ENCODE measurements at places on chromosomes 2 and 18. TPM values are rescaled to one million over a fixed set of nuclear protein-coding genes. Genes with fewer than 3 reads are reported as not detected.

DNA sequence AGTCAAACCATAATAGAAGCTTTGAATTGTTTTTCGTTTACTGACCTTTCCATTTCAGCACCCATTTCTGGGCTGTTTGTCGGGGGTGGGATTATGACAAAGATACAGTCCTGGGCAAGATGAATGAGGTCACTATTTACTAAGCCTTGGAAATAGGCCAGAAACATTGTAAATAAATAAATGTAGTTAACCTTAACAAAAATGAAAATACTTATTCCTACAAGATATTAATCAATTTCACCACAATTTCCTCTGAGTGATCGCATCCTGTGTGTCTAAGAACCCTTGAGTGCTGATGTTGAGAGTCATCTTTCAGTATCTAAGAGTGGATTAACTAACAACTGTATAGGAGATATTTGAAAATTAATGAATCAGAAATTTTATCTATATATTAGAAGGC, 14.0 kb downstream of the ITGA4 start:
- DNase-seq: no peak

- no peak for DNase-seq
Observed at GRCh38 chr2:54384301-54385203, 71.6 kb upstream of the SPTBN1 start.

GRCh38 chr2:95276244-95276887, 2.1 kb downstream of the PROM2 start:
- DNase-seq: no peak

GRCh38 chr2:157725846-157726245, 97.2 kb upstream of the ACVR1C start:
- DNase-seq: no peak

The UGT1A4 gene
- not detected for polyA plus RNA-seq

DNA sequence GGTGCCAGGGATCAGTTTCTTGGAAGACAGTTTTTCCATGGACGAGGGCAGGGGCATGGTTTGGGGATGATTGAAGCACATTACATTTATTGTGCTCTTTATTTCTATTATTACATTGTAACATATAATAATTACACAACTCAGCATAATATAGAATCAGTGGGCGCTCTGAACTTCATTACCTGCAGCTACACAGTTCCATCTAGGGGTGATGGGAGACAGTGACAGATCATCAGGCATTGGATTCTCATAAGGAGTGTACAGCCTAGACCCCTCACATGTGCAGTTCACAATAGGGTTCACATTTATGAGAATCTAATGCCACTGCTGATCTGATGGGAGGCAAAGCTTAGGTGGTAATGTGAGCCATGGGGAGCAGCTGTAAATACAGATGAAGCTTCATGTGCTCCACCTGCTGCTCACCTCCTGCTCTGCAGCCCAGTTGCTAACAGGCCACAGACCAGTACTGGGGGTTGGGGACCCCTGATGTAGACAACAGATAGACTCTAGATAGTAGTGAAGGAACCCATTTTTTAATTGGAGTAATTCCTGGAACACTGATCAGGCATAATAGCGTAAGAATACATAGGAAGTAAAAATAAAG, 41.5 kb upstream of the MC4R start:
- no peak for DNase-seq

GRCh38 chr2:70668911-70669310, 99.1 kb downstream of the ADD2 start:
- DNase-seq: no peak

The TRIM43 gene
- not detected for polyA plus RNA-seq

GRCh38 chr2:579351-579886, 97.8 kb downstream of the TMEM18 start:
- DNase-seq: no peak

- DNase-seq: no peak
Observed at GRCh38 chr18:79693561-79694205, 14.1 kb downstream of the CTDP1 start.

GRCh38 chr2:7660816-7661215, 743.6 kb downstream of the RNF144A start:
- DNase-seq: no peak

DNA sequence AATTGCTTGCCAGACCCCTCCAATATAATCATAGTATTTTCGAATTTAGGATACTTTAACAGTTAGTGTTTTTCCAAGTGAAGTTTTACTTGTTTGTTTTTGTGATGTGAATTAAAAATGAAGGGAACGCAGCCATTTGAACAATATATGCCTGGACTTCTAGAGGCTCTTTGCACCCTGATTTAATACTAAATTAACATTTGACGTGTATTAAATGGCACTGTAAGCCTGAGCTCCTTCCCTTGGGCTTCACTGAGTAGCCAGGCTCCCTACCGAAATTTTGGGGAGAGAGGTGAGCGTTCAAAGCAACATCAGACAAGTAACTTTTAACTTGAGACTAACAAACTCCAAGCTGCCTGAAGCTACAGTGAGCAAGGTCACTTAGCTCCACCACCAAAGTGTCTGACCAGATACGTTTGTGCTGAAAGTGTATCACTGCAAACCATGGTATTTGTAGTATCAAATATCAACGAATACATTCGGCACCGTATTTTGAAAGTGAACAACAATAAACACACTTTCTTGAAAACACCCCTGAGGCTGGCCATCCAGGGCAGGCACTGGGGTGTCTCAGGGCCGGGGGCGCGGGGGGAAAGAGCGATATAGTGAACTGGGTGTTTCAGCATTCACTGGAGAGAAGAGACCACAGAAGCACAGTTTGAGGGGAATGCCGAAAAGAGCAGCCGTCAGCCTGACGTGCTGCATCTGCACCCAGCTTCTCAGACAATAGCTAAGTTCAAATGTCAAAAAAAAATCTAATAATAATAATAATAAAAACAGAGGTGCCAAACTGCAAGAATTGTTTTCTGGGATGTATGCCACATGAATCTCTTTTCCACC, 7.7 kb upstream of the POU3F3 start:
- no peak for DNase-seq

The OSGEPL1 gene
- polyA plus RNA-seq: 28.5 TPM

The MBOAT2 gene
- 88.2 TPM for polyA plus RNA-seq

- no peak for DNase-seq
Observed at GRCh38 chr2:64635976-64636911, 17.5 kb downstream of the SERTAD2 start.

DNA sequence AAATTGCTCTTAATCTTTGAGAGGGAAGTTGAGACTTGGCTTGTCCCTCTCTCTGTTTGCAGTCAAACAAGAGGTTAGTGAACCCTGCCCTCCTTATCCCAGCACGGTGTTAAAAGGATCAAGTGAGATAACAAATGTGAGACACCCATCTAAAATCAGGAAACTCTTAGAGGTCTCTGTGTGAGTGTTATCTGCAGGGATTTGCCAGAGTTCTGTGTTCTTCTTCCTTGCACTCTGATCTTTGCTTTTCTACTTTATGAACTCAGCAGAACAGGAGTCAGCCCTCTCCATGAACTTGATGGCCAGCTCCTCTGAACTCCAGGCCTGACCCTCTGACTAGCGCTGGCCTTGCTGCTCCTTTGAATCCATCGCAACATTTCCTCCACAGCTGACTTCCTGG, 123.8 kb downstream of the NCKAP5 start:
- no peak for DNase-seq

GRCh38 chr18:25503567-25504081, 151.7 kb upstream of the ZNF521 start:
- peak; percentile 60 for DNase-seq

The ABCG5 gene
- polyA plus RNA-seq: 0.46 TPM

DNA sequence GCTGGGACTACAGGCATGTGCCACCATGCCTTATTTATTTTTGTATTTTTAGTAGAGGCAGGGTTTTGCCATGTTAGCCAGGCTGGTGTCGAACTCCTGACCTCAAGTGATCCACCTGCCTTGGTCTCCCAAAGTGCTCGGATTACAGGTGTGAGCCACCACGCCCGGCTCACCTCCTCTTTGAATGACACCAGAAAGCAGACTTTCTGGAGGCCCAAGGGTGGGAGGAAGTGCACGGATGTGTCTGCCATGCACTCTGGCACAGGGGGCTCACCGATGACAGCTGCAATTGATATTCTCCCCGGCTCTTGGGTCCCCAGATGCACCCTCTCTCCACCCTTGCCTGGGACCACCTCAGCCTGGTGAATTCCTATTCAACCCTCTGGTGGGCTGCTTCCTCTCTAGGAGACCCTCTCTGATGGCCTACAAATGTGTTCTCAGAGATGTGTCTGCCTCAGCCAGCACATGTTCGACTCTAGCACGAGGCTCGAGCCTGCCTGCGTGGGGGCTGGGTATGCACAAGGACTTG, 87.3 kb downstream of the SEPTIN10 start:
- DNase-seq: no peak

All from right lung (tissue), 10 donors.